Ovary (tissue), 10 donors: ENCODE measurements at places on chromosomes 6 and 20. TPM values are rescaled to one million over a fixed set of nuclear protein-coding genes. Genes with fewer than 3 reads are reported as not detected.

FABP7 gene
- total RNA-seq = not detected

HLA-DMA gene
- total RNA-seq = 22.7 TPM

GRCh38 chr20:43988867-43989266 is 74.2 kb downstream of the TOX2 start:
- DNase-seq = no peak
- no peaks in the 10 kb centered on the region for H3K36me3 ChIP-seq
- H3K4me3 ChIP-seq = no peak overlapping the region
- H3K27me3 ChIP-seq = no peaks in the 10 kb centered on the region
- H3K27ac ChIP-seq = no peak overlapping the region
- H3K4me1 ChIP-seq = no peaks in the 10 kb centered on the region

GRCh38 chr6:132246120-132246617 is 155.1 kb downstream of the MOXD1 start:
- H3K27me3 ChIP-seq = no peaks in the 10 kb centered on the region
- no peaks in the 10 kb centered on the region for H3K36me3 ChIP-seq
- no peak for DNase-seq
- H3K4me1 ChIP-seq = peaks cover 3% of the 10 kb centered on the region

SYCP2L gene
- total RNA-seq = 1.5 TPM

ACSS1 gene
- total RNA-seq = 30.7 TPM

DNA sequence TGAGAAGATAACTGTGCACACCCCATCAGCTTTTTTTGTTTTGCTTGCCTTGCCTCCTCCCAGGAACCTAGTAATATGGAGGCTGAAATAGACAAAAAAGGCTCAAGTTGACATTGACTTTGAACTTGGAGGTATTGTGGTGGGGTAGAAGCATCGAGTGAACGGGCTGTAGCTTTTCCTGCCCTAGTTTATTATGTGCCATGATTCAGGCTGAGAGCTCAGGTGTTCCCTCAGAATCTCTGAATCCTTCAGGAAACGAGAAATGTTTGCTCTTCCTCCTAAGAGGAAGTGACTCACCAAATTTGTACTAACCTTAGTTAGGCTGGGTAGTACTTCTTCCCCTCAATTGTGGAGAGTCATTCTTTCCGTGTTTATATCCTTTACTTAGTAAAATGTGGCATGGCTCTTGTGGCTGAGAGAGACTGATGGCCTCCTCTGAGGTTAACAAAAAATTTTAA is 98.8 kb downstream of the SASH1 start:
- no peaks in the 10 kb centered on the region for H3K27me3 ChIP-seq
- H3K27ac ChIP-seq = no peak overlapping the region
- H3K36me3 ChIP-seq = no peaks in the 10 kb centered on the region
- no peak overlapping the region for H3K4me3 ChIP-seq
- DNase-seq = no peak
- peaks cover 5% of the 10 kb centered on the region for H3K4me1 ChIP-seq

MAS1 gene
- total RNA-seq = 0.11 TPM

DNA sequence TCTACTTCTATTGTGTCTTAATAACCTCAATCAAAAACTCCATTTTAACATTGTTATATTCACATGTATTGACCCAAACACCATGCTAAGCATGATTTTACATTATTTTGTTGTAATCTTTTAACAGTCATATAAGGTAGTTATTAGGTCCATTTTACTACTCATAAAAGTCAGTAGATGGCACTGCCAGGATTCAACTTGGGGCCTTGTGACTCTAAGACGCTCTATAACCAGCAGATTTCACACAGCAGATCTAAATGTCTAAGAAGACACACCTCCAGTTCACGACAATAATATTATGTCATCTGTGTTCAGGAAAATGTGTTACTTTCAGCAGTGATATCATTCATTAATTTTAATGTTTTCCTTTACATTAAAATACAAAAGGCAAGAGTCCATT is 88.0 kb downstream of the FRK start:
- no peak for DNase-seq
- H3K4me1 ChIP-seq = no peaks in the 10 kb centered on the region
- no peak overlapping the region for H3K4me3 ChIP-seq
- H3K27me3 ChIP-seq = no peaks in the 10 kb centered on the region

- H3K4me3 ChIP-seq = no peak overlapping the region
- no peak overlapping the region for H3K27ac ChIP-seq
- DNase-seq = no peak
- no peaks in the 10 kb centered on the region for H3K4me1 ChIP-seq
- no peaks in the 10 kb centered on the region for H3K36me3 ChIP-seq
These were observed 2.1 kb downstream of the MAP3K7 start for GRCh38 chr6:90584636-90585255.

SNAP25 gene
- 17.1 TPM for total RNA-seq

CITED2 gene
- total RNA-seq = 208 TPM

DNA sequence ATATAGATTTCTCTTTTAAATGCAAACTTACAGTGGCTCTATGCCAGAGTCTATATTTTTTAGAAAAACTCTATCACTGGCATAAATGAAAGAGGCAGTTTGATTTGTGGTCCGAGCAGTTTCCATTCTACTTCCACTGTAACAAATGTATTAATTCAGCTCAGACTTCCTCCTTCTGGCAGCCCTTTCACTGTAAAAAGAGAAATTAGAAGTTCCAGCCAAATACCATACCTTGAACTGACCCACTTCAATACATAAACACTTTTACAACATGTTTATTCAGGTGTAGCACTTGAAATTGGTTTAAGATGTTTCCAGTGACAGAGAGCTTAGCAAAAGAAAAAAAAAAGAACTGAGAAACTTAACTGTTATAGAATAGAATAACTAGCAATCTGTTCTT is 99.3 kb downstream of the BMP5 start:
- no peak for DNase-seq
- no peak overlapping the region for H3K4me3 ChIP-seq
- no peak overlapping the region for H3K27ac ChIP-seq

- H3K36me3 ChIP-seq = no peaks in the 10 kb centered on the region
- no peaks in the 10 kb centered on the region for H3K27me3 ChIP-seq
- DNase-seq = no peak
- no peak overlapping the region for H3K27ac ChIP-seq
- H3K4me1 ChIP-seq = no peaks in the 10 kb centered on the region
- no peak overlapping the region for H3K4me3 ChIP-seq
These were observed 24.6 kb upstream of the SERPINB1 start for GRCh38 chr6:2866171-2866846.

DNA sequence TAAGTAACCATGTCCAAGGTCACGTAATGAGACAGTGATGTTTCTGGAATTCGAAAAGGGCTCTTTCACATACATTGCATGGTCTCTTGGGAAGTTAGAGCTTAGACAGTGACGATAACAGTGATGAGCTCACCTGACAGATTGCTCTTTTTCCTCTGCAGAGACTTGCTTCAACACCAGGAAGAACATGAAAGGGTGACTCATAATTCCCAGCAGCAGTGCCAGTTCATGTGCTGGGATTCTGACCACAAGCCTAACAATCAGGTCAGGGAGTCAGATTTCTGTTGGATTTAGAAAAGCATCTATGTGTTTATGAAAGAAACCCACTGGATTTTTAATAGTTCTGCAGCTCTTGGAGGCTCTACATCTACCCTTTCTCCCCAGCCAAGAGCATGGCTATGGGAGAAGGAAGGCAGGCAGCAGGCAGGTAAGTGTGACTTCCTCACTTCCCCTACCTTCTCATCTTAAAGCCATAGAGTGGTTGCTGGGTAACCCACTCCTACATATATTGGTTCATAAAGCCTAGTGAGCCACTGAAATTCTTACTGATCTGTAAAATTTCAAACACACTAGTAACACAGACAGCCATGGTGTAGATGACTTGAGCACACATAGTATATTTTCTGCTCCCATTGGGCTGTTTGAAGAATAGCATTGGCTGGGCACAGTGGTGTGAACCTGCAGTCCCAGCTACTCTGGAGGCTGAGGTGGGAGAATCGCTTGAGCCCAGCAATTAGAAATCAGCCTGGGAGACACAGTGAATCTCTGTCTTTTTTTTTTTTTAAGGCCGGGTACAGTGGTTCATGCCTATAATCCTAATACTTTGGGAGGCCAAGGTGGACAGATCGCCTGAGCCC is 44.4 kb upstream of the LOC128125822 start:
- no peak for DNase-seq
- no peak overlapping the region for H3K27ac ChIP-seq
- H3K4me1 ChIP-seq = no peaks in the 10 kb centered on the region
- no peaks in the 10 kb centered on the region for H3K36me3 ChIP-seq
- H3K4me3 ChIP-seq = no peak overlapping the region
- H3K27me3 ChIP-seq = no peaks in the 10 kb centered on the region

GRCh38 chr20:62197801-62198200 is 15.0 kb downstream of the MTG2 start:
- H3K27me3 ChIP-seq = no peaks in the 10 kb centered on the region
- no peaks in the 10 kb centered on the region for H3K4me1 ChIP-seq
- no peak overlapping the region for H3K27ac ChIP-seq
- no peak overlapping the region for H3K4me3 ChIP-seq
- DNase-seq = no peak

DNA sequence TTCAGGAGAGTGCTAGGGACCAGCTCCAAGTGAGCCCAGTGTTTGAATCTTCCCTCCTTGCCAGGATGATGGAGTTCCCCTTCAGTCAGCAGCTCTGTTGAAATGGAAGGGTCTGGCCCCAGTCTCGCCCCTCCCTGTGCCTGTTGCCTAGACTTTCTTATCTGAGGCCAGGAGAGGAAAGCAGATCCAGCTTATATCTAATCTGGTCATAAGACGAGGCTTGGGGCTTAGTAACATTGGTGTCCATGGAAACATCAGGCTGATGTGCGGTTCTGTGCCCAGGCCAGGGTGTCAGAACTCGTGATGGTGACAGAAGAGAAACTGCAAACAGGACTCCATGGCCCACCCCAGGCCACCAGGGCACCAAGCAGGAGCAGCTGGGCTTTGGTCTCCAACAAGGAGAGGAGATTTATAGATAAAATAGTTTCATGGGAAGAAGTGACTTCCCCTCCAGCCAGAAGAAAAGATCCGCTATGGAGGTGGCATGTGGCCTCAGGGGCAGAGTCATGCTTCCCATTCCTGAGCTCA is 9.8 kb downstream of the MAS1L start:
- no peak overlapping the region for H3K27ac ChIP-seq
- no peak overlapping the region for H3K4me3 ChIP-seq
- H3K27me3 ChIP-seq = no peaks in the 10 kb centered on the region
- H3K36me3 ChIP-seq = no peaks in the 10 kb centered on the region
- no peaks in the 10 kb centered on the region for H3K4me1 ChIP-seq
- no peak for DNase-seq

VNN1 gene
- total RNA-seq = 5.0 TPM

DNA sequence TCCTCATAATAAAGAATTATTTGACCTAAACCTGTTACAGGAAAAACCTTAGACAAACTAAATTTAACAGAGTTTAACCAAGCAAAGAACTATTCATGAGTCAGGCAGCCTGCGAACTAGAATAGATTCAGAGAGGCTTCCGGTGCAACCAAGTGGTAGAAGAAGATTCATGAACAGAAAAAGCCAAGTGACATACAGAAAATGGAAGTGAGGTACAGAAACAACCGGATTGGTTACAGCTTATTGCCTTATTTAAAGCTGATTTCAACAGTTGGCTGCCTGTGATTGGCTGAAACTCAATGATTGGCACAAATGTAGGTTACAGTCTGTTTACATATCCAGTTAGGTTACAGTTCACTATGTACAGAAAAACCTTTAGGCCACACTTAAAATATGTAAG is 10.1 kb downstream of the PPP1R3G start:
- H3K4me3 ChIP-seq = no peak overlapping the region
- no peaks in the 10 kb centered on the region for H3K36me3 ChIP-seq
- H3K27me3 ChIP-seq = no peaks in the 10 kb centered on the region
- DNase-seq = no peak

VTA1 gene
- 22.2 TPM for total RNA-seq

GSTA2 gene
- 0.84 TPM for total RNA-seq

GRCh38 chr20:41064377-41064776 is 35.8 kb downstream of the TOP1 start:
- no peaks in the 10 kb centered on the region for H3K27me3 ChIP-seq
- H3K4me3 ChIP-seq = no peak overlapping the region
- peaks cover 2% of the 10 kb centered on the region for H3K4me1 ChIP-seq
- H3K27ac ChIP-seq = no peak overlapping the region
- no peak for DNase-seq

DNA sequence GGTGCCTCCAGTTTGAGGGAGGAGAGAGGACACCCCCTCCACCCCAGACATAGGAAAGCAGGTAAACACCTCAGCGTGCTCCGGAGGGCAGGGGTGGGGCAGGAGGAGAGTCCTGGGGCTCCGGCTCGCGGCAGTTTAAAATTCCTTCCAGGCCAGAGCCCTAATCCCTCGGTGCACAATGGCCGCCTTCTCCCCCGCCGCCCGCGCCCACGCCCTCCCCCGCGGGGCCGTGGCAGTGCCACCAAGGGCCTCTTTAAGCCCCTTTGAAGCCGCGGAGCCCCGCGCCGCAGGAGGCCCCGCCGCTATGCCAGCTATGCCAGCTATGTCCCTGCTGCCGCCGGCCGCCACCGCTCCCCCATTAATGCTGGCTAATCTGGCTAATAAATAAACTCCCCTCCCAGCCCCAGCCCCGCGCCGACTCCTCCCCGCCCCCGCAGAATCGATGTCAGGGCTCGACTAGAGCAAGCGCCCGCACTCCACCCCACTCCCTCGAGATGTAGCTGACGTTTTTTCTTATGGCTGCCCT is 125.1 kb downstream of the MRPL14 start:
- peak overlapping the region; percentile 32 for H3K4me3 ChIP-seq
- no peak for DNase-seq
- peaks cover 2% of the 10 kb centered on the region for H3K4me1 ChIP-seq
- H3K36me3 ChIP-seq = no peaks in the 10 kb centered on the region
- no peaks in the 10 kb centered on the region for H3K27me3 ChIP-seq
- no peak overlapping the region for H3K27ac ChIP-seq
